ENCODE measurements at places on chromosomes 12 and 14.

DNA sequence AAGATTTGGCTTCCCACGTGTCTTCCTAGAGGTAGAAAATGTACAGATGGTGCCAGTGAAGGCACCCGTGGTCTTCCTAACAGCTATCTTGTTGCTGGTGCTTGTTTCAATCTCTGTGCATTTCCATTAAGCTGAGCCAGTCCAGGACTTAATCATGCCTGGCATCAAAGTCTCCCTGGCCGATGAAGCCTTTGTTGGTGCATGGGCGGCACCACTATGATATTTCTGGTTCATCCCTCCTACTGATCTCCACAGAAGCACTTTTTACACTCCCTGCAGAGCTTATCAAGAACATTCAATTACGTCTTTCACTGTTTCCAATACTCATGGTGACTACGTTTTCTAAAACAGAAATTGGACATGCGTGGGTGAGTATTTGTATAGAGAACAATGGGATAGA is 128.4 kb downstream of the TTC8 start:
- DNase-seq: no peak

DNA sequence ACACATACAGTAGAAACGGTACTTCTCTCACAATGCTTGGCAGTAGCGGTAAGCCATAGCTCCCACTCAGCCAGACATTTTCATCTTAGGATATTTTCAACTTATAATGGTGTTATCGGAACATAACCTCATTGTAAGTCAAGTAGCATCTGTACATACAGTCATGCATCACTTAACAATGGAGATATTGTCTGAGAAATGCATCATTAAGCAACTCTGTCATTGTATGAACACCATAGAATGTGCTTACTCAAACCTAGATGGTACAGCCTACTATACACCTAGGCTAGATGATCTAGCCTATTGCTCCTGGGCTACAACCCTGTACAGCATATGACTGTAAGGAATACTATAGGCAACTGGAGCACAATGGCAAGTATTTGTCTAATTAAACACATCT is 40.8 kb downstream of the RPS6KA5 start:
- DNase-seq: no peak

GRCh38 chr14:75350505-75351060 is 72.0 kb downstream of the FOS start:
- DNase-seq: no peak

DNA sequence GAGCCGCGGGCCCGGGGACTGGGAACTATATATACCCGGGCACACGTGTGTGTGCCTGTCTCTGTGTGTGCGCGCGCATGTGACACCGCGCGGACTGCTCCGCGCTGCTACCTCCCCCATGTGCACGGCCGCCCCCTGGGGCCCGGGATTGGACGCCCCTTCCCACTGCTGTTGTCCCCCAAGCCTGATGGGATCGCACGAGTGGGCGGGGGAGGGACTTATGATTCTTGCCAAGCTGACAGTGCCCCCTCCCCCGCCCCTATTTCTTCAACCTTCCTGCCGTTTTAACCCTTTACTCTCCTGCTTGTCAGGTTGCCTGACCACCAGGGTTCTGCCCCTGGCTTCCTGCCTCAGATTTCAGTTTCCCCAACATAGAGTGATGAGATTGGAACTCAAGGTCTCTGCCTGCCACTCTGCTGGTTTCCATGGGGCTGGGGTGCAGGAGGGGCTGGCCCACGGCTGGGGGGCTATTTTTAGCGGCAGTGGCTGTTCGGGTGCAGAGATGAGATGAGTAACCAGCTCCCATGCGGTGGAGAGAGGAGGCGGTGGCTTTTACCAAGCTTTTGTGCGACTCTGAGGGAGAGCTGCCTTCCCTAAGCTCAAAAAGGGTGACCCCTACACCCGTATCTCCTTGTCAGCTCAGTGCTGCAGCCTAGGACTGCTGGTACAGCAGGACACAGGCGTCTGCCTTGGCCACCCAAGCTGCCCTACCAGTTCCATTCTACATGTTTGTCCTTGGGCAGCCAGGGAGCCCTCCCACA is at the start of gene DDN:
Gene DDN, minus strand, starts transcription at position 5 of the 761 bp plus-strand sequence. CDS start 88 bp downstream, outside the sequence.
- no peak for DNase-seq

GRCh38 chr12:41661141-41661765 is 473.1 kb downstream of the PDZRN4 start:
- DNase-seq: no peak

DNA sequence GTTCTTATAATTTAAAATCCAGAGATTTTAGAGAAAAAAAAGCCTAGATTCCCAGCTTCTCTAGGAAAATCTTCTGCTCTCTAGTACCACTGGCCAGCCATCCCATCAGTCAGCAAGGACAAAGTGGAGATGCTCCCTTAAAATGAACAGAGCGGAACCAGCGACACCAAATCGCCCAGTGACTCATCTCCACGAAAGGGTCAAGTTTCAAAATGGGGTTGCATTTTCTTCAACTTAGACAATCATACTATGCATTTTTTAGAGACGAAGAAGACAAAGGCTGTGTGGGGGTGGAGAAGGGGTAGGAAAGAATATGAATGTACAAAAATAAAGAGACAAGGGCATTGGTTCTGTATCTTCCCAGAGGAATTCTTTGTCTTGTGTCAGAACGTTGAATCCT is 212.0 kb downstream of the SLC15A4 start:
- DNase-seq: no peak

GRCh38 chr12:25427337-25428249 is 125.5 kb downstream of the LMNTD1 start:
- no peak for DNase-seq

- DNase-seq: no peak
Observed at GRCh38 chr14:34029921-34030334, 79.1 kb upstream of the EGLN3 start.

DNA sequence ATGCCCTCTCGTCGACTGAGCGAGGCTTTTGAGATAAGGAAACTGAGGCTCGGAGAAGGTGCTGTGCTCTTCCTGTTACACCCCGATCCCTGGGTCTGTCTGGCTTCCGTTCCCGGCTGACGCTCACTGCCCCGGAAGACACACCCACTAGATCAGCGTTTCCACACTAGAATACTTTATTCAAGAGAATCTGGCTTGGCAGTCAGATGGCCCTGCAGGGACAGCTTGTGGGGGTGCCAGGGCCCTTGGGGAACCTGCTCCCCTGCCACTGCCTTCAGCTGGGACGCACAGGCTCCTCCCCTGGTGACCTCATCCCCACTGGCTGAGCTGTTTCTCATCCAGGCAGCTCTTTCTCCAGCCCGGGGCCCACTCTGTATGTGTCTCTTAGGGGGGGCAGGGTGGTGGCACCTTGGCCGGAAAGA is 13.7 kb downstream of the PGF start:
- peak; percentile 37 for DNase-seq

GRCh38 chr12:5260591-5261086 is 171.3 kb upstream of the NTF3 start:
- DNase-seq: no peak

GRCh38 chr14:44945264-44945663 is 16.5 kb downstream of the KLHL28 start:
- no peak for DNase-seq

- no peak for DNase-seq
Observed at GRCh38 chr12:58818546-58818945, 101.8 kb downstream of the LRIG3 start.

DNA sequence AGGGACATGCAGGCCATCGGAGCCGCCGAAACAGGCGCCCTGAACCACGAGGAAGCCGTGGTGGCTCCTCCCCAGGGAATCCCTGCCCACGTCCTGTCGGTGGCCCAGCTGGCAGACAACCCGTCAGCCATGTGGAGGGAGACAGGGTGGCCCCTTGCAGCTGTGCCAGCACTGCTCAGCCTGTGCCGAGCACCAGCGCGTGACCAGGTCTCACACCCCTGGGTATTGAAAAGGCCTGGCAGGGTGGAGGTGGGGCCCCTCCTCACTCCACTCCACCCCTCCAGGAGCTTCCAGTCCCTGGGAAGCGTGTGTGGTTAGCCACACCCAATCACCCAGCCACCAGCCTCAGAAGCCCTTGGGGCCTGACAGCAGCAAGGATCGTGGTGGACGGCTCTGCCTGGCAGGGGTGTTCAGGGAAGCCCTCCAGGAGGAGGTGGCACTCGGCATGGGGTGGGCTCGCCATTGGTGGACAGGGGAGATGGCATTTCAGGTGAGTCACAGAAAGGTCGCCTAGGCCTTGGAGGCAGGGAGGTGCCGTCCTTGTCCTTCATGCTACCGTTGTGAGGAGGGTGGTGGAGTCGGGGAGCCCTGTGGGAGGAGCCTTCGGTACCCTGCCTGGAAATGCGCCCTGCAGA is 12.3 kb upstream of the DLK1 start:
- no peak for DNase-seq

DNA sequence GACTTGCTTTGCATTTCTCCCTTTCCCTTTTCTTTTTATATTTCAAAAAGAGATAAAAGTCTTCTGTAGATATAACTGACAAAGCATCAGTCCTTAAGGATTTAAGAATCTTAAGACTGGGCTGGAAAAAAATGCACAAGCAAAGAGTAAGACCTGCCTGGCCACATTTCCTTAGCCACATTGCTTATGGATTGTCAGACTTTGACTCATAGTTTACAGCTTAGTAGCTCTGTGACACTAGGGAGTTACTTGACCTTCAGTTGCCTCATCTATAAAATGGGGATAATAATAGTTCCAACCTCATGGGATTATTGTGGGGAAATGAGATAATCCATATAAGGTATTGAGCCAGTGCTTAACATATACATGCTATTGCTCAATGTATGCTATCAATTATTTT is 66.4 kb upstream of the STK38L start:
- no peak for DNase-seq

DNA sequence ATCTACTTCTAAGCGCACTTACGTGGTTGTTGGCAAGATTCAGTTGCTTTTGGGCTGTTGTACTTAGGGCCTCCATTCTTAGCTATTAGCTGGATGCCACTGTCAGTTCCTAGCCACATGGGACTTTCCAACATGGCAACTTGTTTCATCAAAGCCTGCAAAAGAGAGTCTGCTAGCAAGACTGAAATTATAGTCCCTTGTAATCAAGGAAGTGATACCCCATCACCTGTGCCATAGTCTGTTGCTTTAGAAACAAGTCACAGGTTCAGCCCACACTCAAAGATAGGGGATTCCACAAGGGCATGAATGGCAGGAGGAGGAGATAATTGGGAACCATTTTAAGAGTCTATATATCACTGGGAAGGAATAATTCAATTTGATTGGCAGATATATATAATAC is 27.1 kb upstream of the SLC17A8 start:
- DNase-seq: no peak

DNA sequence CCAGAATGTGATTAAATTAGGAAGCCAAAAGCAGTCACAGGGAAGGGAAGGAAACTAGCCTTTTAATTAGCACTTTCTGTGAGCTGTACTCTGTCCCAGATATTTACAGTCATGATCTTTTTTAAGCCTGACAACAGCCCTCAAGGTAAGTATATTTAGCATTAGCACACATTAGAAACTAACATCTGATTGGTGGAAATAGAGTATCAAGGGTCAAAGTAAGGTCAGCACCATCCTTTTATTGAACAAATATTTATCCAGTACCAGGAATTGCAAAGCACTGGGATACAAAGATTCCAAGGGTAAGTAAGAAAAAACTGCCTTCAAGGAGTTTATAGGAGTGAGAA is 28.2 kb downstream of the RPGRIP1 start:
- no peak for DNase-seq

GRCh38 chr12:27818401-27818918 is 38.4 kb upstream of the MANSC4 start:
- DNase-seq: no peak

GRCh38 chr12:111143271-111143670 is 222.9 kb upstream of the MYL2 start:
- DNase-seq: no peak

DNA sequence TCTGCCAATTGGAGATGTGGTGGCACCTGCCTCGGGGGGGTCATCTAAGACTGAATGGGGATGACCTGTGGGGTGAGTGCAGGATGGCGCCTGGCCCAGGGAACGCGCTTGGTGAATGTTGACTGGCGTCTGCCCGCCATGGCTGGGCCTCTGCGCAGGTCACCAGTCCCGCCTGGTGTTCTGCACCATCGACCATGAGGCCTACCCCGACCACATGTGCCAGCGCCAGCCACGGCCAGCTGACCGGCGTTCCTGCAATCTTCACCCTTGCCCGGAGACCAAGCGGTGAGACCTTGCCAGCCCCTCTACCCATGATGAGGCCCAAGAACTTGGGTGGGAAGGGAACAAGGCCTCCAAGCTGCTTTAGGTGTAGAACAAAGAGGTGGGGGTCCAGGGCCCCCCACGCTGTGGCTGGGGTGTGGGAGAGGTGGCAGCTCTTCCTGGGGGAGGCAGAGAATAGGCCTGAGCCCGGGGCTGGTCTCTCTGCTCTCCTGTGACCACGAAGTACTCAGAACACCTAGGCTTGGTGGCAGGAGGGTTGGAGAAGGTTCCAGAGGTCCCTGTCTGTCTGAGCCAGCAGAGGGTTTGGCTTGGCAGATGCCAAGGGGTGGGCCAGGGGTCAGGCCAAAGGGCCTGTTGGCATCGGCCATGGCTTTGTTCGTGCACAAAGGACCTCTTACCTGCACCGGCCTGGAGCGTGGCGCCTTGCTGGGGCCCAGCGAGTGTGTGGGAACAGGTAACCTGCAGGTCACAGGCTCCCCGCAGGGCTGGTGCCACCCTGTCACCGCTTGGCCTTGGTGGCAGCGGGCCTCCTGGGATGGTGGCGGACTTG is 15.4 kb downstream of the PAPLN start:
- no peak for DNase-seq

GRCh38 chr14:70780396-70781075 is 28.8 kb downstream of the MAP3K9 start:
- no peak for DNase-seq

GRCh38 chr14:69464379-69464778 is 20.1 kb upstream of the PLEKHD1 start:
- DNase-seq: no peak

DNA sequence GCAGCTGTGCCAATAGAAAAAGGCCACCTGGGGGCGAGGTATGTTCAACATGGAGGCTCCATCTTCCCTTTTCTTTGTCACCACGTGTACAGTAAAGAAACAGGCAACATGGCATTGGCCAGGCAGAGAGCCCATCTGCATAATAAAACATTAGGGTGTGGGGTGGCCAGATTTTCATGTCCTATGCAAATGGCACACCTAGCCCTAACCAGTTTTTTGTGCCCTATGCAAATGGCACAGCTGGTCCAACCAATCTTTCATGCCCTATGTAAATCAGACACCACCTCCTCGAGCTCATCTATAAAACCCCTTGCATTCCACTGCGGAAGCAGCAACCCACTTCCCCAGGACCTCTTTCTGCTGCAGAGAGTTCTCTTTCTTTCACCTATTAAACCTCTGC is 149.1 kb upstream of the RGS6 start:
- no peak for DNase-seq

DNA sequence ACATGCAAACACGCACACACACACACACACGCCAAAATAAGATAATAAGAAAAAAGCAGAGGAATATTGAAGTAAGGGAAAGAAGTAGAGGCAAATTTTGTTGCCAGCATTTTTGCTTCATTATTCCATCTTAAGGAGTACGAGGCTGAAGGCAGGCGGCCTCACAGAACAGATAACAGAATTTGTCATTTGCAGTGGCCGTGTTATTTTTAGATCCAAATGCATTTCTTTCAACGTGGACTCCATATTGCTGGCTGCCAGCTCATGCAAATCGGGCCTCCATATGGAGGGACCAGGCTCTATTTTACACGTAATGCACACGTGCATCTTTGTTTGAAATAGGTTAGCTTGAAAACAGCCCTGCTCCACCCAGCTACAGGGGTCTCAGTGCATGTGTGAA is 172.9 kb downstream of the RBM19 start:
- no peak for DNase-seq

Data from activated T-helper 9 cell treated with anti-CD3 and anti-CD28 coated beads, Interleukin-2, amount 50 U/mL, for 16 hours (primary cell).